ENCODE measurements at places on chromosomes 4 and X.

GRCh38 chrX:56802921-56803849, 74.1 kb downstream of the NBDY start:
- DNase-seq = no peak

DNA sequence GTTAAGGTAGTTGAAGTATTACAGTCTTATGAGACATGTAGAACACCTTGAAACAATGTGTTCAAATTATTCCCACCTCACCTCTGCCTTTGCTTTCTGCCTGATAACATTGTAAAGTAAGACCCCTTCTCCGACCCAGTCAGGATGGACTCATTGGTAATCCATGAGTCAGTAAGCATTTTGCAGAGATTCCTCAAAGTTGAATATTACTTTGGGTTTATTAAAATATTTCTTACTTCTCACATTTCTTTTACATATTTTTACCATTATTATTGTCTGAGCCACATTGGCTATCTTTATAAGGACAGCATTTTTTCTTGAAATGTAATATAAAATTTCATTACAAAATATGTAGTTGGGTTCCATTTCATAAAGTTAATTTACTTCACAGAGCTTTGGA, 201.6 kb downstream of the BMPR1B start:
- DNase-seq = no peak

GRCh38 chr4:1274871-1275270, 14.8 kb upstream of the MAEA start:
- no peak for DNase-seq

GRCh38 chrX:119682019-119682989, 10.7 kb downstream of the SEPTIN6 start:
- DNase-seq = no peak

GRCh38 chr4:88841635-88842034, 144.0 kb upstream of the NAP1L5 start:
- DNase-seq = no peak

DNA sequence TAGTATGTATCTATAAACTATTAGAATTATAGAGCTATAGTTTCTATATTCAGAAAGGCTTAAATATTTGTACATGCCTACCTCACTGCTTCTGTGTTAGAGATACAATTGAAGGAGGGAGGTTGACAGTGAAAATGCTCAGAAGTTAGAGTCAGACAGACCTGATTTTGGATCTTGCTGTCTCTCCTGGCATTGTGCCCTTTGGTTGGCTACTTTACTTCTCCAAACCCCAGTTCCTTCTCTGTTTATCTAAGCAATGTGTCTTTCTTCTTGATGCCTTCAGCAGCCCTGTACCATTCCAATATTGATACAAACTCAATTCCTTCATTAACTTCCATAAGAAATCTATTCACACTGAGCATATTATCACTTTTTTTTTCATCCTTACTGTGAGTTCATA, 28.7 kb downstream of the CCNG2 start:
- no peak for DNase-seq

DNA sequence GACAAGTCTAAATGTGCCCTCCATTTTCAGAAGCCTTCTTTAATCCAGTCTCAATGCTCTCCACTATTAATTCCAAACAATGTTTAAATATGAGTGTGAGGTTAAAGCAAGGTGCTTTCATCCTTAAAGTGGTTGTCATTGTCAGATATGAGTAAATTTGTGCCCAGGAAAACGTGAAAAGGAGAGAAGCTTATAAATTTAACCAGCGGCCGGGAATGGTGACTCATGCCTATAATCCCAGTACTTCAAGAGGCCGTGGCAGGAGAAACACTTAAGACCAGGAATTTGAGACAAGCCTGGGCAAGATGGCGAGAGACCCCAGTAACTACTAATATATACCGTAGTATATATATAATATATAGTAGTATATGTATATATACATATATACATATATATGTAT, 270.0 kb downstream of the ARHGAP24 start:
- no peak for DNase-seq
